ENCODE measurements at places on chromosomes 1 and 21.

DNA sequence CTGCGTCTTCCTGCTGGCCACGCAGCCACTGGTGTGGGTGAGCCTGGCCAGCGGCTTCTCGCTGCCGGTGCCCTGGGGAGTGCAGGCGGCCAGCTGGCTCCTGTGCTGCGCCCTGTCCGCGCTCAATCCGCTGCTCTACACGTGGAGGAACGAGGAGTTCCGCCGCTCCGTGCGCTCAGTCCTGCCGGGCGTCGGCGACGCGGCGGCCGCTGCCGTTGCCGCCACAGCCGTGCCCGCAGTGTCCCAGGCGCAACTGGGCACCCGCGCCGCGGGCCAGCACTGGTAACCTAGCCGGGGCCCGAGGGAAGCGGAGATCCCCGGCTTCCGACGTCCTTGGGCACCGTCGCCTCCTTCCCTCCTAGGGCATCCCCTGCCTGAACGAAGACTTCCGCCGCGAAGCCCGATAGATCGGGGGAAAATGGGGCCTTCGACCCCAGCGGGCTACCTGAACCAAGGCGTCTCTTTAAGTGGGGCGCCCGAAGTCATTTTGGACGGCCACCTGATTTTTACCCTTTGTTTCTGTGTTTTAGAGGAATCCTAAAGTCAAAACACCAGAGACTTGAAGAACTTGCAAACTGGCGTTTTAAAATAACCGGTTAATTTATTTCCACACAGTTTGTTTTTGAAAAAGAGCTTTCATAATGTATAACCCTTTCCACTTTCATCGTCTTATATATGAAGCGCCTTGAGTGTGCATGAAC is 2.0 kb downstream of the GPR88 start:
- no peak for DNase-seq

DNA sequence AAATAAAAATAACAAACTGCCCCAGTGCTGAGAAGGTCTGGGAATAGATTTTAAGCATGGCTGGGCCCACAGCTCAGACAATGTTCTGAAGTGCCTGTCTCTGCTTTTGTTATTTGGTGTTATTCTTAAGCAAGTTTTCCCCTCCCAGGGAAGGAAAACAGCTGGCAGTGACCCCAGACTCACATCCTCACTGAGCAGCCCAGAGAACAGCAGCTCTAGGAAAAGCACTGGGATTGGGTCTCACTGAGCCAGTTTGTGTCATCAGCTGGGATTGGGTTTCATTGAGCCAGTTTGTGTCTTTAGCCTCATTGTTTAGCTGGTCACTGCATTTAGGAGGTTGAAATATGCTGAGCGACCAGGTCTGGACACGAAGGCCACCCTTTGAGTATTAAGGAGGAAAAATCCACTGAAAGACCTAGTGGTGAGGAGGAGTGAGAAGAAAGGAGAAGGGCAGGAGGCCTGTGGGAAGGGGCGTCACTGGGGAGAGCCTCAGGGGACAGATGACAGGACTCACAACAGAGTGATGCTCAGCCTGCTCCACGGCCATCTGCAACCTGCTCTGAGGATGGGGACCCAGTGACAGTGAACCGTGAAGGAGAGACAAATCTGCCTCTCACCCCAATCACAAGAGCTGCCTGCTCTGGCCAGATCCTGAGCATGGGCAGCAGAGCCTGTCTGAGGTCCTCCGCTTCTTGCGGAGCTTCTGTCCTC is 103.8 kb downstream of the TOMM20 start:
- no peak for DNase-seq

DNA sequence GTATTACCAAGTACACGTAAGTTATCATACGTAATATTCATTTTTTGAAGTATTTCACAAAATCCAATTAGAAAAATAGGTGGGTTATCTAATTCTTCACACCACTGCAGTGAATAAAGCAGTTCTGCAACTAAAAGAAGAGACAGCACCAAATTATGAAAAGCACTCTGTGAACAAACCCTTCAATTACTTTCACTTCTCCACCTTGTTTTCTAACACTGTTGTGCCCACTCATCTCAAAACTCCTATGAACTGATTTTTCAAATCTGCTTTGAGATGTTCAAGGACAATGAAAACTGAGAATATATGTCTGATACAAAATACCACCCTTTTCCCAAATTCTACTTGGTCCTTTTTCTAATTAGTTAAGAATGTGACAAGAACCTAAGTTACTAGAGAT is 39.4 kb downstream of the LTN1 start:
- no peak for DNase-seq

- no peak for DNase-seq
These were observed 60.1 kb downstream of the ATG4C start for GRCh38 chr1:62844030-62844429.

- no peak for DNase-seq
These were observed 373.4 kb downstream of the LMX1A start for GRCh38 chr1:164983023-164983650.

DNA sequence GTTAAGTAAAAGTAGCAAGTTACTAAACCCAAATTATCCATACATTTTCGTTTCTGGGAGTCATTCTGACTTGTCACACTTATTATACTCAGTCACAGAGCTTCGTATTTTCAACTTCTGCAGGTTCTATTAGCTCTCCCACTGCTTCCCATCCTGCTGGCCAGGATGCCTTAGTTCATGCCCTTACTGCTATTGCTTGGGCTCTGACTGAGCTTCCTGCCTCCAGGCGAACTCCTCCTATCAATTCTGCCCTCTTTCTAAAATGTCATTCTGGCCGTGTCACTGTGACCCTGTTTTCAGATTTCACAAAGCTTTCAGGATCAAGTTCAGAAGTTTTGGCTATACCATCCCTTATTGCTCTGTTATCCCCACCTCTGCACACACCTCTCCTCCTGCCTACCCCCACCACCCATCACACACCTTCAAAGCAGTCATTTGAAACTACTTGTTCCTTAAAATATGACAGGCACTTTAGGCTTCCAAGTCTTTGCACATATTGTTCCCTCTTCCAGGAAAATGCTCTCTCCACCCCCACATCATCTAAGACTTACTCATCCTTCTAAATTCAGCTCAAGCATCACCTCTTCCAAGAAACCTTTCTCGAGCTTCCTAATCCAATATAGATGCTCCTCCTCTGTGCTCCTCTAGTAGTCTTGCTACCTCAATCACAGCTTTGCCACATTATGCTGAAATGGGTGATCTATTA is 278.0 kb downstream of the BRINP2 start:
- no peak for DNase-seq

DNA sequence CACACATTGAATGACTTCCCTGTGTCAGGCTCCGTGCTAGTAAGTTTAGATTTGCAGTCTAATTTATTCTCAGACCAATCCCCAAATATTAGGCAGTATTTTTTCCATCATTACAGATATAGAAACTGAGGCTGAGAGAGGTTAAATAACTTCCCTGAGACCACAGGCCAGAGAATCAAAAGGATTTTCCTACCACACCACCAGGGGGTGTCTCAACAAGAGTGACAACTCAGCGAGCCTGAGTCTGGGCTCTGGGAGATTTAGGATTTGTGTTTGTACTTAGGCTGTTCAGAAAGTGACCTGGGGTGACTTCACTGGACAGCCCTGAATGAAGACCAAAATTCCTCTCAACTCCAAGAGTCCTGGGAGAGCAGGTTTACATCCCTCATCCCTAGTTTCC is 13.3 kb upstream of the LCE5A start:
- DNase-seq = peak; percentile 17

GRCh38 chr1:88228114-88228513 is 456.0 kb upstream of the PKN2 start:
- no peak for DNase-seq

DNA sequence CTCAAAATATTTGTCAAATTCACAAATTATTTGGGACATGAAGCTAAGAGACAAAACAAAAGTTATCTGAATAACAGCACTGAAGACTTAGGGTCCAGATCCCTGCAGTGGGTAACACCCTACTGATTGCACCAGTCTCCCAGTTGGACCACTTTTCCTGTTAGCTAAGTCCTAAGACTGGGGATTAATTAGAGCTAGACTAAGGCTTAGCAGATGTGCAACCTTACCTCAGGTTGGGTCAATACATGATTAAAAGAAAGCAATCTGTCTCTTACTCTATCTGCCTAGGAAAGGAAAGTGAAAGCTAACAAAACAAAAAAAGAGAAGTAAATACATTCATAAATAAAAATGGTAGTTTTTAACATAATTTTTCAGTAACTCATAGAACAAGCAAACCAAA is 737.2 kb upstream of the CHRM3 start:
- no peak for DNase-seq

DNA sequence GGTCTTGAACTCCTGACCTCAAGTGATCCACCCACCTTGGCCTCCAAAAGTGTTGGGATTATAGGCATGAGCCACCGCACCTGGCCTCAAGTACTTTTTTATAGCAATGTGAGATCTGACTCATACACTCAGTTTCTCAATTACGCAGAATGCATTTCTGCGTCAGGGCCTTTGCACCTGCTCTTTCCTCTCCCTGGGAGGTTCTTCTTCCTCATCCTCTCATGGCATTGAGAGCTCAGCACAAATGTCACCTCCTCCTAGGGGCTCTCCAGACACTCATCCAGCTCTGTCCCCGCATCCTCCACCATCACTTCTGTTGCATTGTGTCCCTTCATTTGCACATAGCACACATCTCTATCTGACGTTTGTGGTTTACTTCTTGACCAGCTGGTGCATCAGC is 418.8 kb downstream of the PTPRU start:
- DNase-seq = no peak

DNA sequence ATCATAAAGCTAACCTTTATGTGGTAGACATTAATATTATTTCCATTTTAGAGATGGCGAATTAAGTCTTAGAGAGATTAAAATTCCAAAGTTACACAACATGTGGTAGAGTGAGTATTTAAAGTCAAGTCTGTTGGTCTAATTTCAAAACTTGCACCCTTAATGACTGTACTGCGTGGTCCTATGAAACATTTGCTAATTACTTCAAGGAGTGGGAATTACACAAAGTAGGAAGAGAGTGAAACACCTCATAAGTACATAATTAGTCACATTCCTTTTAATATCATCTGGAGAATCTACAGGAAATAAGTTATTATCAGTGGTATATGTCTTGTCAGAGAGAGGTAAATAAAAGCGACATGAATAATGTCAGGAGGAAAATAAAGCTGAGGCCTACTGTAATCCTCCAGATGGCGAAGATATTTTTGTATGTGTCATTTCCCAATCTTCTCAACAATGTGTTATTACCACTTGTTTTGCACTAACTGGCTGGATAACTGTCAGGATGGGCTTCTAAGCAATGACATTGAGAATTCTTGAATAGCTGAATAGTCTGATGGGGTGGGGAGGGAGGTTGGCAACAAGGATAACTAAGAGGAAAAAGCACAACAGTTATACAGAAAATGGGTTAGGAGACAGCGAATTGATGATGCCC is 95.5 kb downstream of the TNFSF18 start:
- DNase-seq = no peak

- DNase-seq = no peak
These were observed 32.2 kb downstream of the WDR4 start for GRCh38 chr21:42847051-42847707.

- DNase-seq = no peak
These were observed 54.6 kb upstream of the LBR start for GRCh38 chr1:225482421-225482950.

- peak; percentile 24 for DNase-seq
These were observed 627 bp downstream of the ADARB1 start for GRCh38 chr21:45074818-45075595.

- peak; percentile 79 for DNase-seq
These were observed 2.8 kb downstream of the S100A6 start for GRCh38 chr1:153532769-153533599.

- no peak for DNase-seq
These were observed 8.0 kb downstream of the HAO2 start for GRCh38 chr1:119376594-119376993.

DNA sequence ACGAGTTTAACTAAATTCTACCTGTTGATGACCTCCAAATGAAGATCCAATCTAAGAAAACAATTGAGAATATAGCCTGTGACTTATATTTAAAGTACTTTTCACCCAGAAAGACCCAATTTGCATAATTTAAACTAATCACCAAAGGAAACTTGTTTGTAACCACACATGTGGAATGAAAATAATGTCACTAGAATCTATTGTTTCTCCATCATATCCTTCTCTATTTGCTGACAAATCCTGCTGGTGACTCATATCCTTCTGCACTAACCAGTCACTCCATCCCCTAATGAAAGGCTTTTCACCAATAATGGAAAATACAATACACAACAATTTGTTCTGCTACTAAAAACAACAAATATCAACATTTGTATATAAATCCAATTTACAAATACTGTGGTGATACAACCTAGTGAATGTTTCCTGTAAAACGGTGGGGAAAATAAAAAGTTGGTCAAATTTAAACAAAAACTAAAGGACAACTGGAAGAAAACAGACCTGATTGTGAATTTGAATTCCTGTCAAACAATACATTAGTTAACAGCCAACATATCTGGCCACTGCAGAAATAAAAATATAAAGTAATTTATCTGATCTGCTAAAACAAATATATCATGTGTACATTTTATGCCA is 6.5 kb downstream of the PTP4A2 start:
- no peak for DNase-seq

DNA sequence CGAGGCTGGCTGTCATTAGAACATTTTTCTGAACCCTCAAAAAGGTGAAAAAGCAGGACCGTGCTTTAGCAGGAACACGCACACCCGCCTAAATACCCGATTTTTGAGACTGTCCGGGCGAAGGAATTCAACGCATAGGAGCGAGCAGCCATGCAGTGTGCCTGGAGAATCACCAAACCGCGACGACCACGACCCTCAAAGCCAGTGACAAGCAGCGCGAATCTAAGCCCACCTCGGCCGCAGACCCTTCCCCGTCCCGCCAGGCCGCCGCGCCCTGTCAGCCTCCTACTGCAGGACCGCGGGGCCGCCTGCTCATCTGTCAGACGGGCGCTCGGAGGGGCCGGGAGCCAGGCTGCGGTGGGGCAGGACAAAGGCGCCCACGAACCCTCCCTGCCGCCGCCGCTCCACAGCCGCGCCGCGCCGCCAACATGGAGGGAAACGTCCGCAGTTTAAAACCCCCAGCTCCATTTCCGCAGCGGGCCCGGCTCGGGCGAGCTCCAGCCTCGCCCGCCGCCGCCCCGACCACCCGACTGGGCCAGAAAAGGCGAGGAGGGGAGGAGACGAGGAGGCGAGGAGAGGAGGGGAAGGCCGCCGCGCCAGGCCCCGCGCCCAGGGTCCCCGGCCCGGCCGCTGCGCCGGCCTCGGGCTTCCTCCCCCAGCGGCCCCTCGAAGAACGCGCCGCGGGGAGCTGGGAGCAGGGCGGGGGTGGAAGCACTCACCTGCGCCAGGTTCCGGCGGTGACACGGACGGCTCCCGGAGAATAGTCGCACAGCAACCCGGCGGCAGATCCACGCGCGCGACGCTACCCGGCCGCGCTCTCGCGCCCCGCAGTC is at the start of gene LBR:
Gene LBR (minus strand): TSS at position 804 of the 833 bp plus-strand sequence. CDS start 3,963 bp downstream, outside the sequence.
- DNase-seq = peak; percentile 15

- DNase-seq = no peak
These were observed 6.2 kb downstream of the BECN2 start for GRCh38 chr1:241963722-241964121.

- DNase-seq = no peak
These were observed 38.6 kb upstream of the GPR88 start for GRCh38 chr1:100499194-100499811.

- no peak for DNase-seq
These were observed 4.6 kb upstream of the LHX8 start for GRCh38 chr1:75129660-75129982.
